Frontal cortex (tissue), 4 donors: ENCODE measurements at places on chromosomes 12 and 14. TPM values are rescaled to one million over a fixed set of nuclear protein-coding genes. Genes with fewer than 3 reads are reported as not detected.

- DNase-seq, result no peak
These were observed 48.3 kb downstream of the ZFP36L1 start for GRCh38 chr14:68744613-68745012.

DNA sequence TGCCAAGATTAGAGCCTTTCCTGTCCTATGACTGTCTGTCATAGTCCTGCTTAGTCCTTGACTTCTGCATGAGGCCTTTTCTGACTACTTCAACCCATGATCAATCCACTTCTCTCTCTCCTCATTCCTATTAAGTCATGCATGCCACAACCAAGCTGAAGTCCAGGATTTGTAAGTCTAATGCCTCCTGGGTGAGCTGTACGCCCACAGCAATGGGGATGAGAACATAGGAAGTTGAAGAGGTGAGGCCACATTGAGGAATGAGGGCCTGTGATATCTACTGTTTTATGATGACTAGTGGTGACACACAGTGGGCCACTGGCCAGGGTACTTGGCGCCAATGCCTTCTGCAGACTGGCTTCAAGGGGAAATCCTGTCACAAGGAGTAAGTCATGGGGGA lies 994.1 kb upstream of the TMEM132C start:
- DNase-seq, result no peak

DNA sequence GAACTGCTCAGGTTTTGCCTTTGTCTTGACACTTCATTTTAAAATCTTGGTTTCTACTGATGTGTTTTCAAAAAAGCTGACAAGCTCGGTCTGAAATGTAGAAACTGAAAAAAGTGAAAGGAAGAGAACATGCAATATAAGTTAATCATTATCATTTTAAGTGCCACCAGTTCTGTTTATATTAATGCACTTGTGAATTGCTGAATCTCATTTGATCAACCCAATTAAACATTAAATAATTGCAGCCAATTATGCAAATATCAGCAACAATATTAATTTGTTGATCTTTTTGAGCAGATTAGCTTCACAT lies 133.8 kb downstream of the BCAT1 start:
- no peak for DNase-seq

- DNase-seq, result no peak
These were observed 389.4 kb downstream of the ZFP36L1 start for GRCh38 chr14:68403191-68404145.

GRCh38 chr14:70653662-70654061 lies 11.9 kb downstream of the TTC9 start:
- no peak for DNase-seq

Gene IAPP
- total RNA-seq, result under 0.01 TPM
